ENCODE measurements at places on chromosomes 11 and 22.

- peak; percentile 52 for DNase-seq
These were observed 43.9 kb downstream of the BIRC2 start for GRCh38 chr11:102390667-102391465.

DNA sequence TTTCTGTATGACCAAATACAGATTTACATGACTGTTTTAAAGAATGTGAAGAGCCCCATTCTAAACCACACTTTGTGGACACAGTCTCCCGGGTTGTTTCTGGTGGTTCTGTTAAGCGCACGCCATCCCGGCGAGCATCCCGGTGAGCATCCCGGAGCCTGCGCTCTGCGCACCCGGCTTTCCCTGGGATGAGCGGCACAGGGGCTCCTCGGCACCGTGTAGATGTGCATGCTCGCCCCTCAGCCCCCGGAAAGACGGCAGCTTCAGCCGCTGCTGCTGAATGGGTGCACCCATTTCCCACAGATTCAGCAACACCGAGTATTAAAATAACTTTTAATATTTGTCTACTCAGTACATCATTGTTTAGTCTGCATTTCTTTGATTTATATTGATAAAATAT is 36.0 kb downstream of the GLB1L2 start:
- no peak for DNase-seq

GRCh38 chr11:131037873-131038272 is 121.6 kb upstream of the SNX19 start:
- no peak for DNase-seq

DNA sequence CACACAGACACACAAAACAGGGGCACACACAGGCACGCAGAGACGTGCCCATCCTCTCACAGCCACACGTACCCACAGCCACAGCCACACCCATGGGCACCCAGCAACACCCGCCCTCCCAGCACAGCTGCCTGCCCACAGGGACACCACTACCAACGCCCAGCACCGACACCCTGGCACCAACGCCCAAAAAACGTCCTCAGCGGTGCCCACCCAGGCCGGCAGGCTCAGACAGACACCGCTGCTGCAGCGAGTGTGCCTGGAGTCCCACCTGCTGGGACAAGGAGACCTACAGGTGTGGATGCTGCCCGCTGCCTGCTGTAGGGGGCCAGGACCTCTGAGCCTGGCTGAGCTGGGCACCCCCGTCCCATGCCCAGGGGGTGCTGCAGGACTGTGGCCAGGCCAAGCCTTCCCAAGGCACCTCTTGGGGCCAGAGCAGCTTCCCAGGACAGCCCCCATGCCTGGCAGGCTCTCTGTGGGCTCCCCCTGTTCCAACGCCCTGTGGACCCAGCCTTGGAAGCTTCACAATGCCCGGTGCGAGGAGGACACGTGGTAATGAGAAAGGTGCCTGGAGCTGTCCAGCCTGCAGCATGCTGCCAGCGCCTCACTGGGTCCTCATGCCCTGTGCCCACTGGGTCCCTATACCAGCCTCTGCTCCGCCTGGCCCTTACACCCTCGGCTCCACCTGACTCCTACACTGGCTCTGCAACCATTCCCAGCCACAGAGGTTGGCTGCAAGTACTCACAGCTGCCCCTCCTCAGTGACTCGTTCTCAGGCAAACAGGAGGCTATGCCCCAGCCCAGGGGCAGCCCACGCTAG is 45.8 kb upstream of the TH start:
- DNase-seq, result no peak

GRCh38 chr22:42340829-42341383 is 70.5 kb upstream of the TCF20 start:
- peak; percentile 35 for DNase-seq

GRCh38 chr11:3623121-3623520 is 18.7 kb downstream of the ART5 start:
- DNase-seq, result no peak

DNA sequence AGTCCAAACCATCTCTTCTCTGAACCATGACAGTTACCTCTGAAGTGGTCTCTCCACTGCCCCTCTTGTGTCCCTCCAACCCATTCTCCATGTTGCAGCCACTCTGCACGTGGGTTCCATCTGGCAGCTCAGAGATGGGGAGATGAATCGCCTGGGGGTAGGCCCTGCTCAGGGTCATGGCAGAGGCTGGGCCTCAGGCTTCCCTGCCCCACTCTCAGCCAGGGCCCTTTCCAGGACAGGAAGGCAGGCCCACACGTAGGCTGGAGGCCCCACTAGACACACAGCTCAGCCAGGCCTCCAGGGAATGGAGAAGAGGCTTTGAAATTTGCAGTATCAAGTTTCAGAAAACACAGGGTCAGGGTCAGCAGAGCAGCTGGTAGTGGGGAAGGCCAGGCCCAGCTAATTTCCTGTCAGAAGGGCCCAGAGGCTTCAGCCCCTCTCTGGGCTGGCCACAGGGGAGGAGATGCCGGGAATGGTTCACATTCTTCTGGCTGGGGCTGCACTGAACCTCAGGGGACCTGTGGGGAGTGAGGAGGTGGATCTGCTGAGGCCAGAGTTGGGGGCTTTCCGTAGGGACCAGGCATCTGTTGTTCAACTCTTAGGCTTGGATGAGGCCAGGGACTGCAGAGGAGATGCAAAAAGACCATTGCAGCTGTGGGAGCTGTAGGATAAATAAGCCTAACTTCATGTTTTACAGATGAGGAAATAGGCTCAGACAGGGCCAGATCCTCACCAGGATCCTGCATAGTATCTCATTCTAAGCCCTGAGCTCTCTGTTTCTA is 101.6 kb downstream of the SWAP70 start:
- DNase-seq, result peak; percentile 87

- no peak for DNase-seq
These were observed 110.8 kb downstream of the CEP164 start for GRCh38 chr11:117438371-117439000.

- DNase-seq, result no peak
These were observed 435.6 kb downstream of the DYNC2H1 start for GRCh38 chr11:103544874-103545273.

- no peak for DNase-seq
These were observed 198.8 kb downstream of the FAT3 start for GRCh38 chr11:92423115-92424034.

DNA sequence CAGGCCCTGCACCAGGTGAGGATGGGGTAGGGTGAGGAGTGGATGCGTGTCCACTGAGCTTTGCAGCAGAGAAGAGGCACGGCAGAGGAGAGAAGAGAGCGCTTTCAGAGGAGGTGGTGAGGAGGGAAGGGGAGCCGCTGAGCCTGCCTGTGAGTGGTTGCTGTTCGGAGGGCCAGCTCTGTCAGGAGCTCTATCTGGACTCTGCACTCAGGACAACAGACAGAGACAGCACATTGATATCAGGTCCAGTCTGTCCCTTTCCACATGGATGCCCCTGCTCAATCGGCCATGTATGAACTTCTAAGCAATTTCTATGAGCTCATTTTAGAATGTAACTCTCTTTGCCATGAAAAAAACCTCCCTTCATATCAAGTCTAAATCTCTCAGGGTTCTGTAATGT is 158.6 kb downstream of the KIRREL3 start:
- peak; percentile 89 for DNase-seq

GRCh38 chr11:60084631-60085273 is 3.7 kb upstream of the MS4A2 start:
- DNase-seq, result no peak

DNA sequence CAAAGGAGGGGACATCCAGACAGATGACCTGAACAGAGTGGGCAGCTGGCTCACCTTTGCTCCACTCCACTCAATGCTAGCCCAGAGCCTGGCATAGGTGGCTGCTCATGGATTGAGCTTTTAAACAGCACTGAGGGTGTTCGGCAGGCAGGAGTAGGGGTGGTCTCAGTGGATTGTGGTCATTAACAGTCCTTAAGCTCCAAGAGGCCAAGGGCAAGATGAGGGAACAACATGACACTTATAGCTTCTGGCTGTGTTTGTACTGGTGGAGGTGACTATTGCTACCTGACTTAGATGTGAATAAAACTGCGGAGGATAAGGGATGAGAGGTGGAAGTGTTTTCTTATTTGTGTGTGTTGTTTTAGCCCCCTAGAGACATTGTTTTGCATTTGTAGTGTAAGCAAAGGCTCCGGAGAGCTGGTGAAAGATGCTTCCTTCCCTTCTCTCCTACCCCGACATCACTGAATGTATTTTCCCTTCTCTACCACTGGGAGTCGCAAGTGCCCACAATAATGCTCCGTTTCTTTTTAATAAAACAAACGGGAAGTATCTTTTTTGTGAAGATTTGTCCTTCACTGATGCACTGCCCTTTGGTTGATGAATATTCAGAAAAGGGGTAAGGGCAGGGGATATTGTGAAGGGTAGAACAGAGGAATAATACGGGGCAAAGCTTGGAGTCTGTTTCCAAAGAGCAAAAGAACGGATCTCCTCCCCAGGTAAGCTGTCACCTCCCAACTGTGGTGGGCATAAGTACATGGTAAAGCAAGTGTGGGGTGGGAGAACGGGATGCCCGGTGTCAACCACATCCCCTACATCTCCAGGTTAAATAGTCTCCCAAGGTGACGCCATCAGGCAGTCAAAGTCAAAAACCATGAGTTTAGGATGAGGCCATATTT is 27.5 kb upstream of the MTNR1B start:
- DNase-seq, result peak; percentile 23

GRCh38 chr11:63791495-63792167 is 21.6 kb upstream of the SPINDOC start:
- no peak for DNase-seq

DNA sequence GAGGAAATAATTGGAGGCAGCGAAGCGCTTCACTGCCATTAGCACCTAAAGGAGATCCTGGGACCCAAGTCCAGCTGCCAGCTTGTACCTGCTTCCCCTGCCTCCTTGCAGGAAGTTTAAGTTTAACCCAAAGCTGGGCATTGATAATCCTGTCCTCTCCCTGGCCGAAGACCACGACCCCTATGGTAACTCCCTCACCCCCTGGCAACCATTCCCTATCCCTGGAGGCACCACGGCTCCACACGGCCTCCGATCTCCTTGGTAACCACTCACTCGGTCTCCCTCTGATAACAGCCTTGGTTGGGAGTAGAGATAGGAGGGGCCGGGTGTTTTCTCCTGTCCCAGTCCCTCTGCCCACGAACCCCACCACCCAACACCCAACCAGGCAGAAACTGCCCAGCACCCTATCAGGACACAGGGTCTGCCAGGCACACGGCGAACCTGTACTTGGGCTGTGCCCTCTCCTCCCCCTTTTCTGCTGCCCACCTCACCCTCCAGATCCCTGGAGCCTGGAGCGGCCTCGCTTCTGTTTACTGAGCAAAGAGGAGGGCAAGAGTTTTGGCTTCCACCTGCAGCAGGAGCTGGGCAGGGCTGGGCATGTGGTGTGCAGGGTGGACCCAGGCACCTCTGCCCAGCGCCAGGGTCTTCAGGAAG is 833 bp downstream of the NHERF4 start:
- DNase-seq, result no peak

Data from cerebellar cortex (tissue), 1 donor.